ENCODE measurements at places on chromosomes 5 and 9.

- no peak for DNase-seq
These were observed 1178.6 kb upstream of the CDH9 start for GRCh38 chr5:28216939-28217360.

- DNase-seq = no peak
These were observed 380.8 kb upstream of the CDH18 start for GRCh38 chr5:20368571-20369517.

- no peak for DNase-seq
These were observed 32.3 kb upstream of the ORM1 start for GRCh38 chr9:114290561-114290986.

DNA sequence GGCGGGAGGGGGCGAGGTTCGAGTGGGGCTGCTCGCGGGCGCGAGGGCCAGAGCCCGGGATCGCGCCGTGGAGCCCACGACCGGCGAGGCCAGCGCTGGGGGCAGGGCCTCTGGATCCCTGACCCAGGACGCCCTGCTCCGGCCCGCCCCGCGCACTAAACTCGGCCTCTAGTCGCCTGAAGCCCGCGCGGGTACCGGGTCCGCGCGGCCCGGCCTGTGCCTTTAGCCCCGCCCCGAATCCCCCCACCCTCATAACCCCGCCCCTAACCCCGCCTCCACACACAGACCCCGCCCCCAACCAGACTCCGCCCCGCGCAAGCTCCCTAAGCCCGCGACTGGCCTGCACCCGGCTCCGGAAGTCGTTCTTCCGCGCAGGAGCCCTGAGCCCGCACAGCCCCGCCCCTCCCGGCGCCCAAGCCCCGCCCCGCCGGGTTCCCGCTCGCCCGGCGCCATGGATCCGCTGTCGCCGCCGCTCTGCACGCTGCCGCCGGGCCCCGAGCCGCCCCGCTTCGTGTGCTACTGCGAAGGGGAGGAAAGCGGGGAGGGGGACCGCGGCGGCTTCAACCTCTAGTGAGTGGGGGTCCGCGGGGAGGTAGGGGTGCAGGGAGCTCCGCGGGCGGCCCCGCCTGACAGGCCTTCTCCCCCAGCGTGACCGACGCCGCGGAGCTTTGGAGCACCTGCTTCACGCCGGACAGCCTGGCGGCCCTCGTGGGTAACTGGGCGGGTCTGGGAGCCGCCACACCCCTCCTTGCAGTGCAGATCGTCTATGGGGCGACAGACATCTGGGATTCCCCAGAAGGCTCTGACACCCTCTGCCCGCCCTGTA is at the start of gene PAXX:
PAXX (plus strand) TSS at position 430 of the 826 bp plus-strand sequence; CDS start at position 452, 22 bp downstream.
- peak; percentile 87 for DNase-seq

DNA sequence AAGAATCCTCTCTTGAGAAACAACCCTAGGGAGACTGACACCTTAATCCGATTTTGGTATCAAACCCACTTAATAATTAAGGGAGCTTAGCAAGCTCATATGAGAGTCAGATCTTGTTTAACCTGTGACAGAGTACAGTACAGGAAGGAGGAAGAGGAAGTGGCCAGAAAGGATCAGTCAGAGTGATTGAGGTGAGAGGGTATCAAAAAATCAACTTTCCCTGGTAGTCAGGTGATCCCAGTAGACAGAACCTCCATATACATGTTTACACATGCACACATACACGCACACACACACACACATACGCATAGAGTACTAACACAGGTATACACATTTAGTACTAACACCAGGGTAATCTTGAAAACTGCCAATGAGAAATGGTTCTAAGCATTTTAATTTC is 56.8 kb downstream of the GLIS3 start:
- DNase-seq = no peak

- DNase-seq = no peak
These were observed 27.0 kb upstream of the SLC6A3 start for GRCh38 chr5:1471997-1472963.

DNA sequence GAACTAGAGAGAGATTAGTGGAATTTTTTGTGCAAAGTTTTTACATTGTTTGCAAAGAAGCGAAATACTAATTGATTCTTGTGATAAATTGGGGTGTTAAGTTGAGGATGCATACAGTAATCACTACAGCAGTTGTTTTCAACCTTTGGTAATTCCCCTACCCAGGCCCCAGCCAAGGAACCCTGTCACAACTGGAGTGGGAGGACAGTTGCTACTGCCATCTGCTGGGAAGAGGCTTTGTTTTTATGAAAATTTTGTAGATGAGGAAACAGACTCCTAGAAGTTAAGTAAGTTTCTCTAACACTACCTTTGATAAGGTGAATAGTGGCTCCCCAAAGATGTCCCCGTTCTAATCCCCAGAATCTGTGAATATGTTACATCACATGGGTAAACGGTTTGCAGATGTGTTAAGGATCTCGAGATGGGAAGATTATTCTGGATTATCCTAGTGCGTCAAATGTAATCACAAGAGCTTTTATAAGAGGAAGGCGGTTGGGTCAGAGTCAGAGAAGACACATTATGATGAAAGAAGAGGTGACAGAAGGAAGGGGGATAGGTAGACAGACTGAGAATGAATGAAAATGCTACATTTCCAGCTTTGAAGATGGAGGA is 34.0 kb upstream of the PPP1R2B start:
- no peak for DNase-seq

DNA sequence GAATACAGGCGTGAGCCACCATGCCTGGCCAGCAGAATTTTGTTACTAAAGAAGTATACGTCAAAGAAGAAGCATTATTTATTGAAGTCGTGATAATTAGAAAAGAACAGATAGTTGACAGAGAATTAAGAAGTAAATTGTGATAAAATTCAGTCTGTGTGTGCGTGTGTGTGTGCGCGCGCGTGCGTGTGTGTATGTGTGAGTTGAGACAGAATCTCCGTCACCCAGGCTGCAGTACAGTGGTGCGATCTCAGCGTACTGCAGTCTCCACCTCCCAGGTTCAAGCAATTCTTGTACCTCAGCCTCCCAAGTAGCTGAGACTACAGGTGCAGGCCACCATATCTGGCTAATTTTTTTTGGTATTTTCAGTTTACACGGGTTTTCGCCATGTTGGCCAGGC is 77.8 kb downstream of the ERBIN start:
- no peak for DNase-seq

- no peak for DNase-seq
These were observed 90.3 kb upstream of the LARP1 start for GRCh38 chr5:154664869-154665268.

DNA sequence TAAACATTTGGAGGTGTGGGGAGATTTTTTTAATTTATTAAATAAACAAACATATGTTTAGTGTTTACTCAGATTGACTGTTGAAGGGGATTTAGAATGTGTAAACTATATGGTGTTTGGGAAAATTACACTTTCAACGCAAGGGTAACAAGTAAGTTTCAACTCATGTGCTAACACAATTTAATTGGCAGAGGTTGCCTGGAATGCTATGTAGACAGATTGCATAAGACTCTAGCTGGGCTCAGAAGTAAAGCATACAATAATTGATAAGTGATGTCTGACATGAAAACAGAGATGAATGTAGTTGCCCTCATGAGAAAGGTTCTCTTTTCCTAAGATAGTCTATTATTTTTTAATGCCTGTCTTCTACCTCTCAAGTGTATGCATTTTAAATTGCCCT is 617.4 kb downstream of the KCTD16 start:
- no peak for DNase-seq

GRCh38 chr5:171810227-171810626 is 24.6 kb downstream of the SMIM23 start:
- no peak for DNase-seq

GRCh38 chr9:106622164-106622487 is 240.8 kb upstream of the ZNF462 start:
- no peak for DNase-seq

DNA sequence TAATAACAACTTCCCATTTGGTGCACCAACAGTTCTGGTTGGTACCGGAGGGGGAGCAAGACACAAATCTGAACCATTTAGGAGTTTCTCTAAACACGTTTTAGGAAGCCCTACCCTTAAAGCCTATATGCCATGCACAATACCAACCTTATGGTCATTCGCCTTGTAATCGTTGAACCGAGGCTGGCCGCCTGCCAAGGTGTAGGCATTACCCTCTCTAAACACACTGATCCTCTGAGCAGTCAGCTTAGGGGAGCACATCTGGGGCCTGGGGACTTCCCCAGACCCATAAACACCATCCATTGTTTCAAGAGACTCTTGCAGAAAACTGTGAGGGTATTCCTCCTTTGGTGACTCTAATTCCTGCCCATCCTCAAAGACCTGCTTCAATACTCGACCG is 328 bp downstream of the GRXCR2 start:
- no peak for DNase-seq

GRCh38 chr5:113311301-113311700 is 123.5 kb downstream of the TSSK1B start:
- no peak for DNase-seq

DNA sequence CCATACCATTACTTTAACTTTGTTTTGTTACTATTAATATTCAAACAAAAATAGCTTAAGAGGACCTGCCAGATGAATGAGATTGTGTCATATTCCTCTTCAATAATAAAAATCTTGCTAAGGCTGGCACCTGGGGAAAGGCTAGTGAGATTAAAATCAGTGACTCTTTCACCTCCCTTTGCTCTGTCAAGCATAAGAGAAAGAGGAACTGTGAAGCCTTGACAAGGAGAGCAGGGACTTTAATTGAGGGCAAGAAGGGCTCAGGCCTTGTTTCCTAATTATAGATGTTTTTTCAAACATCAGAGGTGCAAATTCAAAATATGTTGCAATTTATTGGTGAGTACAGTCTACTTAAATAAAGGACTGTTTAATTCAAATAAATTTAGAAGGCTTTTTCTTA is 91.7 kb downstream of the SPATA31D1 start:
- DNase-seq = no peak

All from T-helper 22 cell (primary cell).